ENCODE measurements at places on chromosomes 1 and 21.
A peak's percentile ranks its signal among the peaks of the same experiment; 100 is the strongest.

DNA sequence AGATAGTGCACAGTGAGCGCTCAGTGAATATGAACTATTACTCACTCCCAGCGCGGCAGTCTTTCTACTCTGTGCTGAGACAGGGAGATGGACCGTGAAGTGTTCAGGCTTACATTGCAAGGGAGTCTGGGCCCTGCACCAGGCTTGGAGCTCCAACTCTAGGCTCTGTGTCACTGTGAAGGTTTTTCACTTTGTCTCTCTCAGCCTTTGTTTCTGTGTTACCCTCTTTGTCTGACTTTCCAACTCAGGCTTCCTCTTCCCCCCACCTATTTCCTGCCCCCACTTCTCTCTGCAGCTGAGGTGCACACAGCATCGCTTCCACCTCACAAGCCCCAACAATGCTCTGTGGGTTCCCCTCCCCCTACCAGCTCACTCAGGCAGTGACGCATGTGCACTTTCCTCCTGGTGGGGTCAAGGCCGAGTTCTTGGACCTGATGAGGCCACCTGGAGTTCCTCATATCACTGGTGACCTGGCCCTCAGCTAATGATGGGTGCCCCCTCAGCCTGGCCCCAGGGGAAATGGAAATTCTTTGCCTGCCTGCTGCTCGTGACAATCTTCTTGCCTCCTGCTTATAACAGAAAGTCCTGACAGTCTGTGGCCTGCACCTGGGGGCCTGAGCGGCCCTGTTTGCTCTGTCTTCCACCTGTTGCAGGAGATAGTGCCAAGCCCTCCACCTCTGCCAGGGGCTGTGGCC is 1.1 kb upstream of the LCK start:
- no peak for DNase-seq

DNA sequence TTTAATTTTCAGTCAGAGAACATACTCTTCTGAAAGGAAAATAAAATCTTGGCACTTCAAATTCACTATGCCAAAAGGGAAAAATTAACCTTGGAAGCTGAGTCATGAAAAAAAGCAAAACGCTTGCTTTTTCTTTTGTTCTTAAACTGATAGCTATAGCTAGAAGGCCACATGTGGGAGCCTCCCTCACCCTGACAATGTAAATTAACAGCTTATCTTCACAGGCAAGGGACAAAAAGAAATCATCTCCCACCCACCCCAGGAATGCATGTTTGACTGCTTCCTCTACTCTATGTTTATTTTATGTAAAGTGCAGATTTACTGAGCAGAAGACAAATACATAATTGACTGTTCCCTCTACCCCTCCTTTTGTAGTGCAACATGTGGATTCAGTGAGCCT is 38.0 kb downstream of the EBNA1BP2 start:
- peak; percentile 23 for DNase-seq

DNA sequence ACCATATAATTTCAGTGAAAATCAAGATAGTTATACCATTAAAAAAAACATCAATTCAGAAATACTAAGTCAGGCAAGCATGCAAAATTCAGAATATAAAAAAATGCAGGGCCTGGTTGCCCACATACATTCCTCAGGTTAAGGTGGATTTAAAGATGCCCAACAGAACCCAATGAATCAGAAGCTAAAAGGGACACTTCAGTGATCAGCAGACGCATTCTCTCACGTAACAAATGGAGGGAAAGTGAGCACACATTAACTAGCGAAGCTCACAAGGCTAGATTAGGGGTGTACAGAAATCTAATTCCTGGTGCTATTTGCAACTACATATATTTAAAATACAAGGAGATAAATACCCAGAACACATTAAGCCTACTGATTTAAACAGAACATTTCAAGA is 17.5 kb downstream of the TOMM20 start:
- DNase-seq = no peak

GRCh38 chr1:232223183-232223708 is 406.7 kb downstream of the SIPA1L2 start:
- DNase-seq = no peak

- DNase-seq = no peak
Measured at GRCh38 chr1:234967121-234967520, 161.5 kb downstream of the TOMM20 start.

DNA sequence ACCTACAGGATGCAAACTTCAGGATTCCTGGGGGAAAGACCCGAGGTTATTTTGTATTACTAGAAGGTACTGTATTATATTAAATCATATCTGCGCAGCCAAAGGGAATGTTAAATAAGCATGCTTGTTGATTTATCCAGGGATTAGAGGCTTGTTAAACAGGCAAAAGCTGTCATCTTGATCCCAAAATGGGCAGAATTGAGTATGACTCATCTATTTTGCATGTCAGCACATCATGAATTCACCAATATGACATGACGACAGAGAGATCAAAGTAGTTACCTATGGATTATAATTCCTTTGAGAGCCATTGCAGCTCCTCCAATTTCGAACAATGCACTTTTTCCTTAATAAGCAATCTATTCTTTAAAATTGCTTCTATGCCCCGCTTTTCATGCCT is 66.1 kb downstream of the TBX15 start:
- no peak for DNase-seq

- DNase-seq = no peak
Measured at GRCh38 chr1:118294875-118295642, 110.0 kb upstream of the SPAG17 start.

- peak; percentile 52 for DNase-seq
Measured at GRCh38 chr1:176119549-176119948, 87.5 kb downstream of the COP1 start.

DNA sequence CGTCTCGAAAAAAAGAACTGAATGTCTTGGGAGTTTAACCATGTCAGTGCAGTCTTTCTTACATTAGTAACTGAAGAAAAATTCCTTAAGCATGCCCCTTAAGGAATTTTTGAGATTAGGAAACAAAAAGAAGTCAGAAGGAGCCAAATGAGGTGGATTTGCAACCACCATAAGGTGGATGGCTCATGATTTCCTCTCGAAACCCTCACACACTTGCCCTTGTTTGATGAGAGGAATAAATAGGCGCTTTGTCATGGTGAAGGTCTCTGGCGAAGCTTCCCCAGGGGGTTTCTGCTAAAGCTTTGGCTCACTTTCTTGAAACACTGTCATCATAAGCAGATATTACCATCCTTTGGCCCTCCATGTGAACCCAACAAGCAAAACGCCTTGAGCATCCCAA is 68.2 kb downstream of the POFUT2 start:
- DNase-seq = no peak

GRCh38 chr1:208153386-208153785 is 90.8 kb downstream of the PLXNA2 start:
- DNase-seq = no peak

DNA sequence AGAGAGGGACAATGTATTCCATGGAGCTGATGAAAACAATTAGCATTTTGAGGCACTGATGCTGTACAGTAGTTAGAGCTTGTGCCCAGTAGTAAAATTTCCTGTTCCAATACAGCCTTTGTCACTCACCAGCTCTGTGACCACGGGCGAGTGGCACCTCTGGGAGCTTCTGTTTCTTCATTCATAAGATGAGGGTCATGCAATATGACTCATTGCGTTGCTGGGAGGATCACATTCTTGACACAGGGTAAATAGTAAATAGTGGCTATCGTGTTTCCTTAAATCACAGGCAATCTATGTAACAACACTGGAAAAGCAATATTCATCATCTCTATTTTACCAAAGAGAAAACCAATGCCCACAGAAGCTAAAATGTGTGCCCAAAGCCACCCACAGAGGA is 4.5 kb upstream of the LRRC52 start:
- no peak for DNase-seq

GRCh38 chr1:6184083-6184783 is 4.1 kb upstream of the CHD5 start:
- DNase-seq = no peak

- no peak for DNase-seq
Measured at GRCh38 chr1:39949891-39950290, 5.1 kb upstream of the MFSD2A start.

GRCh38 chr1:195054217-195054687 is 1554.0 kb downstream of the KCNT2 start:
- DNase-seq = no peak

- DNase-seq = no peak
Measured at GRCh38 chr1:161932668-161933067, 91.0 kb downstream of the OLFML2B start.

GRCh38 chr1:183466781-183467180 is 5.5 kb upstream of the SMG7 start:
- DNase-seq = peak; percentile 40

- no peak for DNase-seq
Measured at GRCh38 chr21:34093083-34093482, 19.7 kb downstream of the MRPS6 start.

DNA sequence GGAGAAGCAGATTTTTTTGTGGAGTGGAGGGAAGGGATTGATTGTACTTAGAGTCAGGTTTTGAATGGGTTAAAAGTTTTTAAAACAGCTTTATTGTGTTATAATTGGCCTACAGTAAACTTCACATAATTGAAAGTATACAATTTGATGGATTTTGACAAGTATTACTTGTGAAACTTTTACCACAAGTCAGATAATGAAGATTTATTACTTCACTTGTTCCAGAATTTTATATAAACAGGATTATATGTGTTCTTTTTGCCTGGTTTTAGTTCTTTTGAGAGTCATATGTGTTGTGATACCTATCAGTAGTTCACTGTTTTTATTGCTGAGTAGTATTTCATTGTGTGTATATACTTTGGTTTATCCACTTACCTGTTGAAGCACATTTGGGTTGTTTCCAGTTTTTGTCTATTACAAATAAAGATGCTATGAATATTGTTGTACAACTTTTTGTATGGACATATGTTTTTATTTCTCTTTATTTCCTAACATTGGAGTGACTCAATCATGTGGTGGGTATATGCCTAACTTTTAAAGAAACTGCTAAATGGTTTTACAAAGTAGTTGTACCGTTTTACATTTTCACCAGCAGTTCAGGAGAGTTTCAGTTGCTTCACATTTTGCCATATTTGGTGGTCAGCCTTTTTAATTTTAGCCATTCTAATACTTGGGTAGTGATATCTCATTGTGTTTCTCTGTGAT is 71.0 kb downstream of the DYRK1A start:
- peak; percentile 39 for DNase-seq

DNA sequence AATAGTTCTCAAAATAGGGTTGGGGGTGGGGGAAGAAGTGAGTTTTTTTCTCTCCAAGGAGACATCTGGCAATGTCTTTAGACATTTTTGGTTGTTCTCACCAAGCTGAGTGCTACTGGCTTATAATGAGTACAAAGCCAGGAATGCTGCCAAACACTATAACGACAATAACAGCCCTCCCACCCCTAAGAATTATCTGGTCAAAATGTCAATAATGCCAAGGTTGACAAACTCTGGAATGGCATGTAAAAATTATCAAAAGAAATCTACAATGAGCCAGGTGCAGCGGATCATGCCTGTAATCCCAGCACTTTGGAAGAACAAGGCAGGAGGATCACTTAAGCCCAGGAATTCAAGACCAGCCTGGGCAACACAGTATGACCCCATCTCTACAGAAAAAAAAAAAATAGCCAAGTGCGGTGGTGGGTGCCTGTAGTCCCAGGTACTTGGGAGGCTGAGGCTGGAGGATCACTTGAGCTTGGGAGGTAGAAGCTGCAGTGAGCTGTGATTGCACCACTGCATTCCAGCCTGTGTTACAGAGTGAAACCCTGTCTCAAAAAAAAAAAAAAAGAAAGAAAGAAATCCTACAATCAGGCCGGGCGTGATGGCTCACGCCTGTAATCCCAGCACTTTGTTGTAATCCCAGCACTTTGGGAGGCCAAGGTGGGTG is 2.5 kb downstream of the ATP5PF start:
- no peak for DNase-seq

GRCh38 chr1:54377040-54377691 is 29.0 kb downstream of the SSBP3 start:
- DNase-seq = peak; percentile 88

DNA sequence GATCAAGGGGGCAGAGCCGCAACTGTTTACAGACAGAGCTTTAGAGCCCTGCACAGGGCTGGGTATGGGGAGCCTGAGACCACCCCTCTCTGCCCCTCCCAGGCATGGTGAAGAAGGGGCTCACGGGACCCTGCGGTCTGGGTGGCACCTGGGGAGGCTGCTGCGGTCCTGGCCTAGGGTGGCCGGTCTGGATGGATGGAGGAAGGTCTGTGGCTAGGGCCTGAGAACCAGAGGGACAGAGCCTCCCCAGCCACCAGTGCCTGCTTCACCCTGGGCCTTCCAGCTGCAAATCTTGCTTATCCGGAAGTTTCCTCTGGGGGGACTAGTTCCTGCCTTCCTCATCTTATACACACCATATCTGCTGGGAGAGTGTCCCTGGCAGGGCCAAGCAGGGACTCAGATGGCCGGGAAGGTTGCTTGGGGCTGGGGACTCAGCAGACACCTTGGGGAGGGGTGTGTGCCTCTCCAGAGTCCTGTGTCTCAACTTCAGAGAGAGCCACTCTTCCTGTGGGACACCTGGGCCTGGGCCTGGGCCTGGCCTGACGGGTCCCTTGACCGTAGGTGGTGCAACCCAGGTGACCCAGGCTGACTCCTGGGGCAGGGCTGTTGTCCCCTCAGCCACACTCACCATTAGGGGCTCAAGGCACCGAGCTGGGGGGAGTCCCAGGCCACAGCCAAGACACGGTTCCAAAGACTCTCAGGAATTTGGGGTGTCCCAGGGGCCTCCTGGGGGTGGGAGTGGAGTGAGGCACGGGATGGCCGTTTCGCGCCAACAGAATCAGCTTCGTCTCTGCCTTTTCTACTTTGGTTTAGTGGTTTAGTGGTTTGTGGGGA is 52.0 kb upstream of the ACTRT2 start:
- no peak for DNase-seq

GRCh38 chr21:44353191-44353970 is at the start of gene TRPM2:
TRPM2 (plus strand) TSS chr21:44353621; CDS start chr21:44353701, 80 bp downstream.
- peak; percentile 56 for DNase-seq

DNA sequence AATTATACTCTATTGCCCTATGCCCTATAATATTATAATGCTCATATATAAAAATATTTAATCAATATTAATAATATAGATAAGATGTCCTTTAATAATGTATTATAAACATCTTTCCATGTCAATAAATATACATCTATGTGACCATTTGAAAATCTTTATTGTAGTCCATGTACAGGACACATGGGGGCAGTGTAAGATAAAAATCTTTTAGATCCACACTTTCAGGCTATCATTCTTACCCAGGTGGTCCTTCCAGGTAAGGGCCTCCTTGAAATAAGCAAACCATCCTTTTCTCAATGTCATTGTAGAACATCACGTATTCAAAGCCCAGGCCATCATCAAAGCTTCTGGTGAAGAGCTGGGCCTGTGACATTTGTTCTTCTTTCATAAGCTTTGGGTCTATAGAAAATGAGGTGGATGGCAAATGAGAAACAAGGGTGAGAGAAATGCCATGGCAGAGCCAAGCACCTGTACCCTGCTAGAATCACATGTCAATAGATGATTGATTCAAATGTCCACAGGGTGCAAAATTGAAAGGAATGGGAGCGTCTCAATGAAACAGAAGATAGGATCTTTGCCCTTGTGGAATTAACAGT is 20.2 kb downstream of the THEM4 start:
- peak; percentile 21 for DNase-seq

DNA sequence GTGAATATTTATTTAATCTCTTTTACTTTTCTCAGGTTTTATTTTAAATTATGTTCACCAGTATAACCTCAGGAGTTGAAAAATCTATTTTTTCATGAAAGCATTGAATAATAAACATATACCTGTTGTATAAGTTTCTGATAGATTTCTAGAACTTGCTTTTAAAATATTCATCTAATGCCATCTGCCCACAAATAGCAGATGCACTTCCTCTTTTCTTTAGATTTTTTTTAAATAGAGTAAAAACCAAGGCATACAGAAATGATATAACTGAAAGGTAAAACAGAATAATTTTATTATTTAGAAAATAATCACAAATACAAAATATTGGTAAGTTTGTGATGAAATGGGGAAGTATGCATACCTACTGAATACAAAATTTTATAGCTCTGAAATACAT is 130.7 kb upstream of the PRMT6 start:
- peak; percentile 2 for DNase-seq

Data from OCI-M1 (cell line).